Non-pigmented ciliary epithelial cell (primary cell): ENCODE measurements at places on chromosomes 1 and 21.

DNA sequence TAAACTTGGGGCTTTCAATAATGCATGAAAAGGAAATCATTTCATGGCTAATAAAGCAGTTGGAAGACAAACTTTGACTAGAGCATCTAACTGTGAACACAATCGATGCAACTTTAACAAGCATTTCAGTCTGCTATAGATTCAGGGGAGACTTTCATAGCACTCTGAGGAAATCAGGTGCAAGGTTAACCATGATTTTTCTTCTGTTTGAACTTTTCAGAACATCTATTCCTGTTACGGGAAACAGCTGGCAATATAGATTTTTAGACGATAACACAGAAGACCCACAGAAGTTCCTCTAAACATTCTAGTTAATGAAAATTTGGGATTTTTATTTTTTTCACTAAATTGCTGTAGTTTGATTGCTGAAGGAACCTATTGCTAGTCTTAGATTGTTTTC lies 177.3 kb downstream of the TRIM33 start:
- DNase-seq = no peak

DNA sequence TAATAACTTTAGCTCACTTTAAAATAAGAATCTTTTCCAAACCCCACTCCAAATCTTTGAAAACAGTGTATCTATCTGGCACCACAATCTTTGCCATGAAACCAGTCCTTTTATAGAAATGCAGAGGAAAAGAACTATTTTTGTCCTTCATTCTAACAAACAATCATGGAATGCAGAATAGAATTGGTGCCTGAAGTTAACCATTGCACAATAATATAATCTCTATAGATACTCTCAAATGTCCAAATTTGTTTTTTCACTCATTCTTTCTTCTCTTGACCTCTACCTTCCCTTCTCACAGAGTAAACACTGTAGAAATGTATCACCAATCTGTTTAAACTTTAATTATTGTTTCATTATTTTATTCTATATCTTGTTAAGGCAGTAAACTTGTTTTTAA lies 34.8 kb downstream of the TTLL7 start:
- no peak for DNase-seq

DNA sequence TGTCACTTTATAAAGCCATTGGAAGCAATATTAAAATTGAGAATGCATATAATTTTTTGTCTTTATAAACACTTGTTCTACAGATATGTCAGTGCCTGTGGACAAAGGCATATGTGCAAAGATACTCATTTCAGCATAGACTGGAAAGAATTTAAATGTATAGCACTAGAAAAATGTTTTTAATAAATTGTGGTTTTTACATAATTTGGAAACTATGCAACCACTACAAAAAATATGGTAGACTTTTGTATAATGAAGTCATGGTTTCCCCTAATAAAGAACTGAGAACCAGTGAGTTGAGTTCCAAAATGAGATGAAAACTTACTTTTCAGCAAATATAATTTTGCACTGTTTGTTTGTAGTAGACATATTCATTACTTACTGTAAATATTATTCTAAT lies 48.5 kb downstream of the BRINP3 start:
- DNase-seq = no peak

DNA sequence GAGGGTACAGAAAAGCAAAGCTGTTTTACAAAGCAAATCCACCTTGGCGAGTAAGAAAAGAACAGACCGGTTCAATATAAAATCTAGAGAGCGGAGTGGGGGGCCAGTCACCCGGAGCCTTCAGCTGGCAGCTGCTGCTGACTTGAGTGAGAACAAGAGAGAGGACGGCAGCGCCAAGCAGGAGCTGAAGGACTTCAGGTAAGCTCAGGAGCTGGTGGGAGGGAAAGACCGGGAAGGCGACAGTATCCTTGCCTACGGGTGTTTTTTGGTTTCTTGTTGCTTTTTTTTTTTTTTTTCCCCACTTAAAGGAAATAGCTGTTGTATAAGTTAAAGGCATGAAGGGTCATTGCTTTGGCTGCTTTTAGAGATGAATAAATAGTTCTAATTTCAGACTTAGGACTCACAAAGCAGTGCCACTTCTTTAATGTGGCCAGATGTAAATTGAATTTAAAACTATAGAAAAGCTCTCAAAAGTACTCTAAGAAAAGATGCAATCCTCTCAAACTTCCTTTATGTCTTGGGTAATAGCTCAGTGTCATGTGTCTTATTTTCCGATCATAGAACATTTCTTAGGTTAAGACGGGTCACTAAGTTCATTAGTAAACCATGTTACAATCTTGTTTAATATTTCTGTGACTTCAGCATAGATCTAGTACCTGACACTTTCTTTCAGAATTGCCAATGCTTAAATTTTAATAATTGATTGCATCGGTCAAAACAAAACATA lies 82.8 kb downstream of the PRDM2 start:
- no peak for DNase-seq

DNA sequence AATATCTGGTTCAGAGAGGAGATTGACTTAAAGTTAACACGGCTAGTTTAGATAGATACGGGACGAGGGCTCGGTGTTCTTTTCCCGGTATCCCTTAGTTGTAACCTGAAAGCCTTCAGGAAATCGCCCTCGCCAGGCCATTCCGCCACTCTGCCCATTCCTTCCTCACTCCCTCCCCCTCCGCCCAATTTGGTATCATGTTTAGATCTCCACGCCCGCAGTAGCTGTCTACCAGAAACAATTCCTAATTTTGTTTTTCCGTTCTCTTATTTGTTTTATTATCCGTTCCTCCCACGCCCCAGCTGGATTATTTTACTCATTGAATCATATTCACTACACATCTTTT lies 685 bp upstream of the VAMP4 start:
- DNase-seq = no peak

- no peak for DNase-seq
Observed at GRCh38 chr21:45128613-45129188, 54.3 kb downstream of the ADARB1 start.

DNA sequence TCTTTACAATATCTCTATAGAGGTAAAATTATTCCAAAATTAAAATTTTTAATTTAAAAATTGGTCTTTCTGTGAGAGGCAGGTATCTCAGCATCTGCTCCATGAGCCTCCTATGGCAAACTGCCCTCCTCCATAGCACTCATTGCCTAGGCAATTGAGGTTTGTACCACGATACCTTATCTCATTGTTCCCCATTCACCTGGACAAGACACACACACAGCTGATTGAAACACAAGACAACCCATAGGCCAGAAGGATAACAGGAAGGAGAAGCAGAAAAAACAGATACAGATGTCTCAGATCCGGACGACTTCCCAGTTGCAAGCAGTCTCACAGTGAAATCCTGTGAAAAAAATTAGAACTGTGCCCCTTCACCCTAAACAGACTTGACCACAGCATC lies 24.3 kb downstream of the RHBDL2 start:
- DNase-seq = no peak

GRCh38 chr1:198167436-198167934 lies 10.7 kb downstream of the NEK7 start:
- DNase-seq = no peak

- peak; percentile 26 for DNase-seq
Observed at GRCh38 chr1:221101807-221102605, 222.8 kb downstream of the HLX start.

- no peak for DNase-seq
Observed at GRCh38 chr1:29675481-29676263, 439.4 kb downstream of the PTPRU start.

- peak; percentile 49 for DNase-seq
Observed at GRCh38 chr1:178241057-178241456, 147.2 kb downstream of the RASAL2 start.

DNA sequence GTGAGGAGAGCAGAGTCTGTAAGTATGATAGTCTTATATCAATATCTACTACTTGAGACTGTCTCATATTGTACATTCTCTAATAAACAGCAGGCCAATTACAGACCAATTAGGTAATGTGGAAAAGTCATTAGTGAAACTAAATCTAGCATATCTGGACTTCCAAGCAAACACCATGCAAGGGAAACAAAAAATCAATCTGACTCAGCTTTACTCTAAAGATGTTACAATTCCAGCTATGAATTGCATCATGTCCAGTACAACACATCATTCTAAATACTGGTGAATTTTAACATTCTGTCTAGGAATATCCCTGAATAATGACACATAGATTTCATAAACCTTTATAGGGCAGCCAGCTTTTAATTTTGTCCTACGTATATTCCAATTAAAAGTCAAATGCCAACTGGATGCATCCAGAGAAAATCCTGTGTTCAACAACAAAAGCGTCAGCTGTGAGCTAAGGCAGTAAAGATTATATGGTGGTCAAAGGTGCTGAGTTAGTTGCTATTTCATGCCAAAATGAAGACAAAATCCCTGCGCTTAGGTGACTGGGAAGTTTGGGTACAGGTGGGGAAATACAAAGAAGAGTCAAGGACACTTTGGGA lies 159.3 kb downstream of the TTLL7 start:
- no peak for DNase-seq

GRCh38 chr1:3492545-3493246 lies 38.2 kb downstream of the ARHGEF16 start:
- no peak for DNase-seq

DNA sequence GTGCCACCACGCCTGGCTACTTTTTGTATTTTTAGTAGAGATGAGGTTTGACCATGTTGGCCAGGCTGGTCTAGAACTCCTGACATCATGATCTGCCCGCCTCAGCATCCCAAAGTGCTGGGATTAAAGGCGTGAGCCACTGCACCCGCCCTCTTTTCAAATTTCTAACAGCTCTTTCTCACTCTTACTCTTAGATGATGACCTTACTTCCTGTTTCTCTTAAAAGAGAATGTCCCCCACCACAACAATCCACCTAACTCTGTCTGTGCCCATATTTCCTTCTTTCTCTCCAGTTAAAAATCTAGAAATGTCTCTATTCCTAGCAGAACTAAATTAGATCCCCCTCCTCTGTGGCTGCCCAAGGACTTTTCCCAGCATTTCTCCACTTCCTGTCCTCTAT lies 46.6 kb upstream of the RGS2 start:
- no peak for DNase-seq

DNA sequence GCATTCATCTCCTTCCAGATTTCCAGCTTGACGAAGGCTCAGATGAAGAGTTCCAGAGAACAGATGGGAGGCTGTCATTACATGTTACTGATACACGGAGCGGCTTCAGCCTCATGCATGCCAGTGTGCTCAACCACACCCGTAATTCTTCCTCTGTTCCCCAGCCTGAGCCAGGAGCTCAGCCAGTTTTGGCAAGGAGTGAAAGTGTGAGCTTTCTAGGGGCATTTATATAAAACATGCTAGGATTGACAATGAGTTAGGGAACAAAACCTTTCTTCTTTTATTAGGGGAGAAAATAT lies 290.4 kb upstream of the PLXNA2 start:
- no peak for DNase-seq

- DNase-seq = no peak
Observed at GRCh38 chr21:43983390-43983789, 28.7 kb upstream of the TRAPPC10 start.

DNA sequence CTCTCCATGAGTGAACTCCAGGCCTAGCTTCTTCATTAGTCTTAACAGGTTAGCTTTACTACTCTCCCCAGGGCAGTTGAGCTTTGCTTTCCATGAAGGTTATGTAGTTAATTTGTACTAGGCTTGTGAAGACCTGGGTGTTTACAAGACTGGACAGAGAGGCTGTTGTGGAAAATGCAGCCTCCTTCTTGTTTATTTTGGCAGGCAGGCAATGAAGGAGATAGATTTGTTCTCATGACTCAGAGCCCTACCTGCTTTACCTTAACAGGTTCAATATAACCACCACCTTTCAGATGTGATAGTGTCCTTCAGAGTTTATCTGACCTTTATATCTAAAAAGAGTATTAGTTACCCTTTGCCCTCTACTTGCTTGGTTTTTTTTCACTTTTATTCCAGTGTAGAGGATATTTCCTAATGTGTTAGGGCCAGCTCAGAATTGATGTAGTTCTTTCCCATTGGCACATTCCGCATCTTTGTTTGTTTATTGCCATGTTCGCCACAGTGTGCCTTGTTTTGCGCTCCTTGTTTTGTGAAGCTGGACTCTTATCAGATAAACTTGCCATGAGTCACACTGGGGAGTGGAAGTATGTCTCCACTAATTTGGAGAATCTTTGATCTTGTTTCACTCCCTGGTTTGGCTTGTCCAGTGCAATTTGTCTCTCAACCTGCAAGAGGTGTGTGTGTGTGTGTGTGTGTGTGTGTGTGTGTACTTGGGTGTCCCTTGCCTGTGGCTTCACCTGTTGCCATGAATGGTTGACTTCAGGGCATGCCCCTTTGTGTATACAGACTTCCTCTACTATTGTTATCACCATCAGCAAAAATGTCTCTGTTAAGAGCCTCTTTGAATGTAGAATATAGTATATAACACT lies 87.4 kb upstream of the MACF1 start:
- no peak for DNase-seq

GRCh38 chr1:113941245-113941559 lies 12.1 kb downstream of the HIPK1 start:
- DNase-seq = no peak

- DNase-seq = no peak
Observed at GRCh38 chr1:184188037-184188436, 136.5 kb downstream of the TSEN15 start.

- DNase-seq = peak; percentile 27
Observed at GRCh38 chr1:43526002-43526401, 4.7 kb upstream of the PTPRF start.

GRCh38 chr1:90721210-90722194 lies 4.4 kb upstream of the BARHL2 start:
- no peak for DNase-seq

DNA sequence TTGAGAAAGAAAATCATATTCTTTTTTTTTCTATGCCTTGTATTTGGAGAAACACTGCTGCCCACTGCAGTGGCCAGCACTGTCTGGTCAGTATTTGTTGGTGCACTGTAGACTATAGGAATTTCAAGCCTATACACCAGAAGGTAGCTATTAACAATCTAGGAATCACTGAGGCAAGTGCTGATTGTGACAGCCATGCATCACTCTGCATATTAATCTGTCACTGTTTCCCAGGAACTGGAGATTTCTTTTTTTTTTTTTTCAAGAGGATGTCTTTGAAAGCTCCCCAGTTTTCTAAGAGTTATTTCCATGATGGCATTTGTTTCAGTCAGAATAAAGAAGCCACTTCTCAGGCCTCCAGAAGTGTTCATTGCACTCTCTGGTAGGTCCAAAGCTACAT lies 737.8 kb upstream of the PTBP2 start:
- no peak for DNase-seq

GRCh38 chr1:101911894-101912293 lies 84.8 kb downstream of the OLFM3 start:
- DNase-seq = no peak

GRCh38 chr1:106651028-106651762 lies 405.3 kb upstream of the PRMT6 start:
- no peak for DNase-seq

DNA sequence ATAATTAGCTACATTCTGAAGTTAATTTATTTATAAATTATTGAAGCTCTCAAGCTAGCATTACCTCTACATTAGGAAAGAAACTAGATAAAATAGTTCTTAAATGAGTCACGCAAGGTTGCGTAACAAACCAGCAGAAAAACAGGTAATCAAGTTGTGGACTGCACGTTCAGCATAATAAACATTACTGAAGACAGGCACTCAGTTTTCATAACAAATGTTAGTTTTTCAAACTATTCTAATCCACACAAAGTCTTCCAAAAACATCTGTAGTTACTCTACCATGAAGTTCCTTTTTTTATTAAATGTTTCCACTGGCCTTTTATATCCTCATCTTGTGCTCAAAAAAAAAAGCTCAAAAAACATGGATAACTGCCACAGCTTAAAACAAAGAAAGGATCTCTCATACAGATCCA lies 1.3 kb downstream of the TOR1AIP2 start:
- DNase-seq = no peak
